ENCODE measurements at places on chromosomes 2 and 18.
A peak's percentile ranks its signal among the peaks of the same experiment; 100 is the strongest.

DNA sequence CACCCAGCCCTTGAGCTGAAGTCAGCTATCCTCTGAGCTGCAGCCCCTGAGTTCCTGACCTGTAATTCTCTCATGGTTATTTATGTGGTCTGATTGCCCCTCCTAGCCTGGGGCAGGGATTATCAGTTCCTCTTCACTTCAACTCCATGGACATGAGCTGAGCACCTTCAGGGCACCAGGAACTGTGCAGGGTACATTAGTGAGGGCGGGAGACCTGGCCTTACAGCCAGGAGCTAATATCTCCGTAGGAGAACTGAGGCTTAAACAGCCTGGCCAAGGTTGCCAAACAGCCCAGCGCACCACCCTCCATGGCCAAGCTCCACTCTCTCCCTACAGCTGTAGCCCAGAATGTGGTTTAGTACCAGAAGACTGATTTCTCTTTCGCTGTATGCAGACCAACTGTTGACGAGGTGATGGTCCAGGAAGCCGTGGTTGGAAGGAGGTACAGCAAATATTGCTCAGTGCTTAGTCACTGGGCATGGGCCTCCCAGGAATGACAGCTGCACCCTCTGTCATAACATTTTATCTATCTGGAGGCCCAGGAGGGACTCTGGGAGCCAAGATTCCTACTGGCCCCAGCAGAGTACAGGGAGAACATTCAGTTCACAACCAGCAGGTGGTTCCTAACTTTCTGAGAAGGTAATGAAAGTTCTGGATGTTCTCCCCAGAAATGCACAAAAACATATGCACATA lies 228.7 kb upstream of the SIX2 start:
- peak; percentile 95 for DNase-seq

DNA sequence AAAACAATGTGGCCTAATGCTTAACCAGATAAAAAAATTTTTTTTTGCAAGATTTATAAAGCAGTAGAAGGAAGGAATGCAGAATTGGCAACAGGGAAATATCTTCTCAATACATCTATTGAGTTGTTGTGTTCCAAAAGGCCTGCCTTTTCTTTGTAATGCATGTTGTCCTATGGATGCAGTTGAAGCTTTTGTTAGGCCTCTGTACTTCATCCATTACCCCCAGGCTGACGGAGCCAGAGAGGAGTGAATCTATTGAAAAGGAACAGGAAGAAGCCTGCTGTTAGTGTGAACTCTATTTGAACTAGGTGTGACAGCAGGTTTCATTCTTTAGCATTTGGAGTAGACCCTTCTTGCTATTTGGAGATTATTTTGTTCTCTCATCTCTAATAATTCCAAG lies 56.5 kb downstream of the MTX2 start:
- DNase-seq, result peak; percentile 10

- no peak for DNase-seq
Observed at GRCh38 chr2:80244905-80245584, 59.5 kb downstream of the LRRTM1 start.

DNA sequence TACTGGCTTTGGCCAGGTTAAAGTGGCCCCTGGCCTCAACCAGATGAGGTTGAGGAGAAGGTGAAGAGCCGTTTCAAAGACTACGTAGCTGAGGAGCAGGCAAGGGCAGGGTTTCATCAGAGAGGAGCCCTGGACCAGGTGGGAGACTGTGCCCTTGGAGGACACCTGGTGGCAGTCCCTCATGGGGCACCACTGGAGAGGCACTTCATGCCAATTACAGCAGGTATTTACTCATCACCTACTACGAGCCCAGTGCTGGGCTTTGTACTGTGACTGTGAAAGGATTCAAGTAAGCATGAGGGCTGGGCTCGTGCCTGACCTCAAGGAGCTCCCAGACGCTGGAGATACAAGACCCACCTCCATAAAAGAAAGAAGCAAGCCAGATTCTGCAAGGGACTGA lies 37.6 kb downstream of the SMAD7 start:
- DNase-seq, result peak; percentile 31

- no peak for DNase-seq
Observed at GRCh38 chr18:30763902-30764350, 278.6 kb downstream of the DSC3 start.
